ENCODE measurements at places on chromosomes 2 and 18.

DNA sequence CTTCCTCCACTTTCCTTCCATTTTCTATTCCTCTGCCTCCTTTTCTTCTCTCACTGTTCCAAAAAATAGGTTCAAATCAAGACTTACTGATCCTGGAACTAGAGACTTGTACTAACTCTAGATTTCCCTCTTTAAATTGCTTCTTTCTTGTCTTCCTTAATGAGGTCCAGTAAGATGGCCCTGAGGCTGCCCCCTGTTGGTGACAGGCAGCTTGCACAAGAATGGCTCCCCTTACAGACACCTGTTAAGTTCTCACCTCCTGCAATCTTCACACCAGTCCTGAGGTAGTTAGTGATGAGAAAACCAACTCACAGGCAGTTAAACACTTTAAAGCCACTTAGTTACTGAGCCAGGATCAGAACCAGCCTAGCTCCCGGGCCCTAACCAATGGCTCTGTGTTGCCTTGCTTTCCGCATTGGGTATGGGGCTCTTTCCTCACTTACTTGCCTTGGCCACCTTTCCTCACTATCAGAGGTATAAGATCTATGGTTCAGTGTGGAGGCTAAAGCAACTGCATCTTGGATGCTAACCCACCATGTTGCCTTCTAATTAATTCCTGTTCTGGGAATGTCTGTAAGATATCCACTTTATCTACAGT, 130.6 kb downstream of the AKAIN1 start:
- DNase-seq = no peak

DNA sequence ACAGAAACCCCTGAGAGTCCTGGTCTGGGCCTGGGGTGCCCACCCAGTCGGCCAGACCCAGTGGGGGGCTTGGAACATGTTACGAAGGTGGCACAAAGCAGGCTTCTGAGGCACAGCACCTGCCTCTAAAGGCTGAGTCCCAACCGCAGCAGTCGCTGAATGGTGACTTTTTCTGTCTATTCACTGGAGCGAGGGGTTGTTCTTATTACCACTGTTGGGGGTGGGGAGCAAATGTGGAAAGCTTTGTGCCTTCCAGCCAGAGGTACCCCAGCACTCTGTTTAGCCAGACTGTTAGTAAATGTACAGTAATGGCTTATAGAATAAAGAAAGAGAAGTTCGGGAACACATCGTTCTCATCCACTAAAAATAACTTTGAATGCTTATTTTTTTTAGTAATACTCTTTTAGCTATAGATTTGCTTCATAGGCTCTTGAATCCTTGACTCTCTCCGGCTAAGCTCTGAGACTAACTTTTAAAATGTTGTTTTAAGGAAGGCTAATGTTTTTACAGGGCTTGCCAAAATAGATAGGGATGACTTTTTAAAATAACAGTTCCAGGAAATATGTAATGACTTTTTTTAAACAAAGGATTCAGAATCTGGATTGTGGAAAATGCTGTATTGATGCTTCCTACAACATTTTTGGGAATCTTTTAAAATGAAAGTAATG, 23.4 kb upstream of the PTPN2 start:
- no peak for DNase-seq

DNA sequence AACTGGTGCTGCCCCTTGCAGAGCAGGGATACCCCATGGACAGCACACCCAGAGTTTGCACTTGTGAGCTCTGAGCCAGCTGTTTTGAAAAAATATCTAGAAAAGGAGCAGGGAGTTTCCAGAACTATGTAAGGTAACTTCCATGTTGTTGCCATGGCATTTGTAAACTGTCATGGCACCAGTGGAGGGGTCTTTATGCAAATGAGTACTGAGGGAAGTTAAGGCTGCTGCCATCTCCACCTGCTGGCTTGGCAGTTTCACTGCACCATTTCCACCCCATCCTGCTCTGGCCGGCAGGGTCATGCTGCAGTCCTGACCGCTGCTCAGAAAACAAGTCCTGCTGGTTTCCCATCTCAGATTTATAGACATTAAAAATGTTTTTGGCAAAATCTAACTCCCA, 52.3 kb upstream of the SNTG2 start:
- no peak for DNase-seq

- DNase-seq = no peak
Observed at GRCh38 chr2:233242231-233242927, 9.1 kb upstream of the ATG16L1 start.

DNA sequence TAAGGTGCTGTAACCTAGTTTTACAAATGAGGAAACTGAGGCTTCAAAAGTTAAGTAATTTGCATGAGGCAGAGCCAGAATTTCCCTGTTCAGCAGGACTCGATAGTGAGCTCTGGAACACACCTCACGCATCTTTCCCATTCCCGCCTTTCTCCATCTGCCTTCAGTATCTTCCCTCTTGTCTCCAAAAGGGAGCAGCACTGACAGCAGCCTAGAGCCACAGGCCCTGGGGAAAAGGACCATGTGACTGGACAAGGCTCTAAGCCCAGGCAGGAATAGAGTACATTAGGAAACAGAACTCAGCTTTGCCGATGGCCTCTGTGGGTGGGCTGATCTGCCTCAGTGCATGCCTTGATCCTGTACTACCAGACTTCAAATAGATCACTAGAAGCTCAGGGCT, 21.5 kb downstream of the GPR155 start:
- no peak for DNase-seq

All from stimulated activated CD8-positive, alpha-beta memory T cell treated with anti-CD3 and anti-CD28 coated beads, Interleukin-4, amount 100 ng/mL, for 4 hours (primary cell).